Stimulated activated CD8-positive, alpha-beta memory T cell treated with anti-CD3 and anti-CD28 coated beads, Interleukin-4, amount 100 ng/mL, for 4 hours (primary cell): ENCODE measurements at places on chromosomes 5 and 9.

- no peak for DNase-seq
Measured at GRCh38 chr5:132082329-132083023, 8.9 kb downstream of the CSF2 start.

GRCh38 chr5:164326219-164326618 is 820.8 kb downstream of the MAT2B start:
- no peak for DNase-seq

DNA sequence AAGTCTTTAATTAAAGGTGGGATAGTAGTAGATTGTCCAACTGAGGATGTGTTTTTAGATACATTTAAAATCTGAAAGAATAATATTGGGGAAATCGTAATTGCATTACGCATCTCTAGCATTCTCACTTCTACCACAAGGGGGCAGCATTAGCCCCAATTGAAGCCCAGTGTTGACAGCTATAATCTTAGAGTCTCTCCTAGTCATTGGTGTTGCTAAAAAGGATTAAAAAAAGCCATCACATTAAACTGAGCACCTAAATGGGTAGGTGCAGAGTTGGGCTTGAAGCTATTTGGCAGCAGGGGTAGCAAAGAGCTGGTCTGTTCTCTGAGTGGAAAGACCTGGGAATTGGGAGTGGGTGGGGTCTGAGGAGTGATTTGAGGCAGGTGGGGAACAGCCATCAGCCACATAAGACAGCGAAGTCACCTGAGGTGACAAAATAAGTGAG is 177.2 kb downstream of the OSTF1 start:
- no peak for DNase-seq

- no peak for DNase-seq
Measured at GRCh38 chr9:115232181-115232774, 114.3 kb upstream of the TNC start.

DNA sequence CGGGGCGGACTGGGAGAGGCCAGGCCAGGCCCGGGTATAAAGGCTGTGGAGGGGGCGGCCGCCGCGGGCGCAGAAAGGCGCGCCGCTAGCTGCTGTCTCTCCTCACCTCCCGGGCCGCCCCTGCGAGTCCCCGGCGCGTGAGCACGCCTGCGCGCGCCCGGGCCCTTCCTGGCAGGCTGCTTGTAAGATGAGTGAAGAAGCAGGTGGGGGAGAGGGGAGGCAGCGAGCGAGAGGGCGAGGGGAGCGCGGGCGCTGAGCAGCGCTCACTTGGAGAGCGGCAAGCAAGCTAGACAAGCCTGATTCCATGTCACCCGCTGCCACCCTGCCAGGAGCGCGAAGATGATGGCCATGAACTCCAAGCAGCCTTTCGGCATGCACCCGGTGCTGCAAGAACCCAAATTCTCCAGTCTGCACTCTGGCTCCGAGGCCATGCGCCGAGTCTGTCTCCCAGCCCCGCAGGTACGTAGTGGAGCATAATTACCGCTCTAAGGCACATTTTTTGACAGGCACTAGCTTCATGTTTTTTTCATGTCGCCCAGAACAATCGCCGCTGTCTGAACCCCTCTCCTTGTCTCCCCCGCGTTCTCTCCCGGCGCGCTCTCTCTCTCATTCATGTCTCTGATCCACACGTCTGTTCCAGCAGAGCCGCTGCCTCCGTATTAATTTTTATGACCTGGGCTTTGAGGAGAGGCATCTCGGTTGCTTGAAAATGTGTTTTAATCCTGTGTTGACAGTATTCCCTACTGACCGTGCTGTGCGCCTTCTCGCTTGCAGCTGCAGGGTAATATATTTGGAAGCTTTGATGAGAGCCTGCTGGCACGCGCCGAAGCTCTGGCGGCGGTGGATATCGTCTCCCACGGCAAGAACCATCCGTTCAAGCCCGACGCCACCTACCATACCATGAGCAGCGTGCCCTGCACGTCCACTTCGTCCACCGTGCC is at the start of gene POU4F3:
POU4F3 (plus strand) TSS at position 66 of the 941 bp plus-strand sequence; CDS start at position 340, 274 bp downstream.
- DNase-seq, result no peak

GRCh38 chr5:87686975-87687374 is 274.2 kb upstream of the CCNH start:
- no peak for DNase-seq

GRCh38 chr5:91361790-91362189 is 21.3 kb downstream of the ARRDC3 start:
- DNase-seq, result no peak

DNA sequence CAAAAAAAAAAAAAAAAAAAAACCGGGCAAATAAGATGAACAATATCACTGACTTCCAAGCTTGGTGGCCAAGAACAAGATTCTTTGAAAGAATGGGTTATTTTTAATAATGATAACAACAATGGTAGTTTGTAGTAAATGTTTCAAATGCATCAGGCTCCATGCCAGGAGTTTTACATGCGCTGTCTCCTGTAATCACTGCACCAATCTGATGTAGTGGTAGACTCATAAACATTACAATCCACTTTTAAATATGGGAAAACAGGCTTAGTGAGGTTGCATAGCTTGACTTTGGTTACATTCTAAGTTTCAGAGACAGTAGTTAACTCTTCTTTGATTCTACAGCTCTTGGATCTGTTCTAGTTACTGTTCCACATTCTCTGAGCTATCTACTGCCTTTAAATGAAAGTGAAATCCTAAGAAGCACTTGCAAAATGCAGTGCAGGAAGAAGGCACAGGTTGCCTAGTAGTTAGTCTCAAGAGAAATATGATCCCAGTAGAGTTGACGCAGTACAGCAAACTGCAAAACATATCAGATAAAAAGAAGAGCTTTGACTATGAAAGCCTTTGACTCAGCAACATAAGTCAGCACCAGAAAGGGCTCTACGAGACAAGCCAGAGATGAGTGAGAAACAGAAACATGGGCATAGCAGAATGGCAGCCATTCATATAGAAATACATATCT is 62.1 kb downstream of the PDE4D start:
- DNase-seq, result no peak

- no peak for DNase-seq
Measured at GRCh38 chr5:80689627-80690026, 34.8 kb upstream of the DHFR start.

DNA sequence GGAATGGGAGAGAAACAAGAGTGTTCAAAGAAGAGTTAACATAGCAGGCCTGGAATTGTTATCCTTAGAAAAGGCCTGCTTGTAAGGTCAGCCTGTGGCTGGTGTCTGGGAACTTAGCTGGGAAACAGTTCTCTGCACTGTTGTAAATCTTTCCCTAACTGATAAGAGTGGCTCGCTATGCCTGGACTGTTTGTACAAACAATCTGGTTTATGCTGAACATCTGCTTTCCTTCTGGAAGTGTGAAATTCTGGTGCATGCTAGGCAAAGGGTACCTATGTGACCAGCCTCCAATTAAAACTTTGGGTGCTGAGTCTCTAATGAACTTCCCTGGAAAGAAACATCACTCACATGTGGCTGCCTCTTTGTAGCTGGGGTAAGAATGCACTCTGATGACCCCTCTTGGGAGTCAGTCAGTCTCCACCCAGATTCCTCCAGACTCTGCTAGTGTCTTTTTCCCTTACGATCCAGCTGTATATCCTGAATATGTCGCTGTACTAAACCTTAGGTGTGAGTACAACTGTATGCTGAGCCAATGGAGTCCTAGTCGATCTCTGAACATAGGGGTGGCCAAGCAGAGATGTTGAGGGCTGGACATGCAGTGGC is 16.5 kb downstream of the SPARC start:
- no peak for DNase-seq

- no peak for DNase-seq
Measured at GRCh38 chr9:29796291-29796952, 2223.1 kb upstream of the C9orf72 start.

GRCh38 chr9:16505199-16505598 is 365.3 kb downstream of the BNC2 start:
- DNase-seq, result no peak

GRCh38 chr5:166906991-166907713 is 1384.3 kb upstream of the WWC1 start:
- no peak for DNase-seq

GRCh38 chr9:132763574-132763973 is 93.3 kb downstream of the GTF3C4 start:
- no peak for DNase-seq
